ENCODE measurements at places on chromosomes 3 and 15.

- no peak for DNase-seq
Measured at GRCh38 chr3:197205265-197205664, 93.1 kb downstream of the DLG1 start.

DNA sequence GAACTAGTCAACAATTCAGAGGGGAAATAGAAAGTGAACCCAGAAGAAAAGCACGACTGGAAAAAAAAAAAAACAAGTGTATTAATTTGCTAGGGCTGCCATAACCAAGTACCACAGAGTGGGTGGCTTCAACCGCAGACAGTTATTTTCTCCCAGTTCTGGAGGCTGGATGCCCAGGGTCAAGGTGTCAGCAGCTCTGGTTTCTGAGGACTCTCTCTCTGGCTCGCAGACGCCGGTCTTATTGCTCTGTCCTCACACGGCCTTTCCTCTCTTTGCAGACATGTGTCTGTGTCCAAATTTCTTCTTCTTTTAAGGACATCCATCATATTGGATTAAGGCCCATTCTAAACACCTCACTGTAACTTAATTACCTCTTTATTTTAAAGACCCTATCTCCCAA, 291.8 kb downstream of the XXYLT1 start:
- DNase-seq, result no peak

DNA sequence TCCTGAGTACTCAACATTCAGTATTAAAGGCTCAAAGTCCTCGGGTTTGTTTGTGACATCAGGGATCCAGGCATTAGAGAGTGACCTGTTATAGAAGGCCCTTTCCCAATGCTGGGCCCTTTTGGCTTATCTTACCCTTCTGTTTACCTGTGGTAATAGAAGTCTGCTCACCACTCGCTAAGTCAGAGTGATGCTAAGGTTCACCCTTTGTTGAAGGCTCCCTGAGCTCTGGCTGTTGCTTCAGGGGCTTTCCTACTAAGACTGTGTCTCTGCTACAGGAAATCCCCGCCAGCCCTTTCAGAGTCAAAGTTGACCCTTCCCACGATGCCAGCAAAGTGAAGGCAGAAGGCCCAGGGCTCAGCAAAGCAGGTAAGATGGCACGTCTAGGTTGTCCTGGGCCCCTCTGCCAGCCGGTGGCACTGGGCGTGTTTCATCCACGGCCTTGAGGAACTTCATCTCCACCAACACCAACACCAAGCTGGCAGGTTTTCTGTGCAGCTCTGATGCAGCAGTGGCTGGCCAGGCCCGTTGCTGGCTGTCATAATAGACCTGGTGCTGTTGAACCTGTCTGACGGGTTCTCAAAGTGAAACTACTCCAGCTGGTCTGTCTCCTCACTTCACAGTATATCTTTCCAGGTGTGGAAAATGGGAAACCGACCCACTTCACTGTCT, 99.1 kb downstream of the DNASE1L3 start:
- DNase-seq, result peak; percentile 38

- DNase-seq, result no peak
Measured at GRCh38 chr3:132406587-132406986, 10.7 kb upstream of the DNAJC13 start.

DNA sequence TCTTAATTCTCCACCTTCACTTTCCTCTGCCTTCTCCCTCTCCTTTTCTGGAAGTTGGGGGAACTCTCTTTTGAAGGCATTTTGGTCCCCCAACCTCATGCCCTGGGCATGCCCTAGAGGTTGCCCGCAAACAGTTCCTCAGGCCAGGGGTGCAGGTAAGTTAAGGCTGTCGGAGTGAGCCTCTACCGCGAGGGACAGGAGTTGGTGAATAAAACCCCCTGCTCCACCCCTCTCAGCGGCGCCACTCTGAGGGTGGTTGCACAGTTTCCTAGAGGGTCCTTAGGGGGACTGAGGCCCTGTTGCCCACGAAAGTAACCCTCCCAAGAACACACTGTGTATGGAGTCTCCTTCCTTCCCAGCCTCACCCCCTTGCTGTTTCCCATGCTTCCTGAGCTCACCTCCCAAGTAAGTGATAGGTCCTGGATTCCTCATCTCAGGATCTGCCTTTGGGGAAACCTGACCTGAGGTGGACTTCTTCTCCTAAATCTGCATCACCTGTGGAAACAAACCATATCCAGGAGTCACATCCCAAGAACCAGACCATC, 23.1 kb upstream of the THSD4 start:
- no peak for DNase-seq

DNA sequence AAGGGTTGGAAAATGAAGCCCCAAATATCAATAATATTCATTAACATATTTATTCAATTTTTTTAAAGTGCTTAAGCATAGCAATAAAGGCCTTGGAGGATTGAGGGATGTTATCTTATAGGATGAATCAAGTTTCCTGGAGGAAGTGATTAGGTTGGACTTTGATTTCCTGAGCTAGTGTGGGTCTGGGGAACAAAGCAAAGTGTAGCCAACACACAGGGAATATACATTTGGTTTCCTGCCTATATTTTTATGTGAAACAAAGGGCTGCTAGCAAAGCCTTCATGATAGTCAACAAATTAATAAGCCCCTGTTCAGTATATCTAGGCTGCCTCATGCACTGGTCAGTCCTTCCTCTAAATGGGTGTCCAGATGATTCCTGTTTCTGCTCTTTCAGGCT, 261.1 kb upstream of the IL12A start:
- DNase-seq, result no peak

DNA sequence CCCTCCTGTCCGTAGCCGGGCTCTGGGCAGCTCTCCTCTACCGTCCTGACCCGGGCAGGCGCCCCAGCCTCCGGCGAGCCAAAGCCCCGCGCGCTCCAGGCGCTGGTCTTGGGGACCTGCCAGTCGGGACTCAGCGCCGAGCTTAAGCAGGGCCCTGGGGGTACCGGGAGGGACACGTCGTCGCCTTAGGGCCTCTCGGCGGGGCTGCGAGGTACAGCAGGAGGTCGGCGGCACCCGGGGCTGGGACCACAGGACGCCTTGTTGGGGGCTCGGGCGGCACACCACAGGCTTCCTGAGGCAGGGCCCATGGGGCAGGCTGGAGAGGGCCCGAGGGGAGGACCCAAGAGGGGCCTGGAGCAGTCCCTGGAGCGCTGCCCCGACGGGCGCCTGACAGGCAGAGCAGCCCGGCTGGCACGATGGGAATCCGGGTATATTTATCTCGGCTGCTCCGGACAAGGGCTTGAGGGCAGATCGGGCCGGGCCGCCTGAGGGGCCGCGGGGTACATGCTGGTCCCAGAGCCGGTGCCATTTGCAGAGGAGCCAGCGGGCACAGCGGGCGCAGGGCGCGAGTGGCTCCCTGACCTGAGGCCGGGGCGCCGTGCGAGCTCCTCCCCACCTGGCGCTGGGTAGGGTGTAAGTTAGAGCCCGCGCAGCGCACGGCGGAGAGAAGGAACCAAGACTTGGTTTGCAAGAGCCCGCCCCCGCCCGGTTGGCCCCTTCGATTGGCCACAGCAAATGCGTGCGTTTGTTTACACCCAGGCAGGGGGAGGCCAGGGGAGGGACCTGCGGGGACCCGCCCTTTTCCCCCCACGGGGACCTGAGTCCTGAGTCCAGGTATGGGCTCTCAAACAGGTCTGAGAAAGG, 574 bp downstream of the SLC38A3 start:
- DNase-seq, result no peak

- no peak for DNase-seq
Measured at GRCh38 chr3:118842147-118842863, 192.3 kb downstream of the IGSF11 start.

GRCh38 chr3:68866157-68866556, 66.2 kb downstream of the TAFA4 start:
- no peak for DNase-seq

- no peak for DNase-seq
Measured at GRCh38 chr3:71752831-71753700, 589 bp upstream of the GPR27 start.

- DNase-seq, result no peak
Measured at GRCh38 chr3:146164071-146164470, 3.1 kb upstream of the PLOD2 start.

DNA sequence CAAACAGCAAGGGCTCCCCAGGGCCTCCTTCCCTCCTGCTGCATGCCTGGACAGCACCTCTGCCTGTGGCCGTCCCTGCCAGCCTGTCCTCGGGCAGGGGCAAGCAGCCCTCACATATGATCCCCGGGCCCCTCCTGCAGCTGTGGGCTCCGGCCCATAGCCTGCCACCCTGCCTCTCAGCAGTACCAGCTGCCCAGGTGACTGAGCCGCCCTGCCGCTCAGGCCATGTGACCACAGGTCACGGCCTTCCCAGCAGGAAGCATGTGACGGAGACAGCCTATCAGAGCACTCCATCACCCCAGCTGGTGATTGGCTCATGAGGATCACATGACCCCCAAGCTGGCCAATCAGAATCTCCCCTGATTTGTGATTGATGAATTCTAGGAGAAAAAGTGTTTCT, 23.9 kb downstream of the ALDH1L1 start:
- DNase-seq, result peak; percentile 7

GRCh38 chr3:110894574-110894973, 177.0 kb upstream of the NECTIN3 start:
- no peak for DNase-seq

DNA sequence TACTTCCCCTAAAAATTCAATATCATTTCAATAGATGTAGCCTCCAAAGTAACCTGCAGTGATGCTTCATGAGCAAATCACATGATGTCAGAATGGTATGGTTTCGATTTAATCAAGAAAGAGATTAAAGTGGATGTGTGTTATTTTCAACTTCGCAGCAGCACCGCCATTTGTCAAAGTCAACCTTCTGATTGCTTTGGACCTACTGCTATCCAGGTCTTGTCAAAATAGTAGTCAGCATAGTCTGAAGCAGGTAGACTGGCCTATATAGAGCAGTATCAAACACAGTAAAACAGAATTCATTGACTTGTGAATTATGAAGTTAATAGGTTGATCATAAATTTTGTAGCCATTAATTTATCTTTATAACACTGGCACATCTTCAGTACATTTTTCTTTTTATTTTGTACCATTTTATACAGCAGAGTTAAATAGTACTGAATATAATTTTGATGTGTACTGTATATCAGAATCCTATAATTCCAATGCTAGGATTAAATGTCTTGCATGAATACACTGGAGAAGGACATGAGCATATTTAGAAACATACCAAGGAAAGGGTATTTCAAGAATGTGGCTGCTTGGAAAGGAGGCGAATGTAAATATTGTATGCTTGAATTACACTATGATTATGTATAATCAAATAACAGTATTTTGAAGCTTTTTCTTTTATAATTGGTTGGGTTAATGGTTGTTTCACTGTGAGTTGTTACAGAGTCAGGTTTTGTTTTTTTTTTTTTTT, 79.6 kb downstream of the CDIN1 start:
- DNase-seq, result no peak

GRCh38 chr15:70033529-70034140, 64.1 kb downstream of the TLE3 start:
- DNase-seq, result no peak

GRCh38 chr3:136957751-136958288, at the start of gene IL20RB:
Gene IL20RB (plus strand): TSS chr3:136957983. CDS start chr3:136958114, 131 bp downstream.
- no peak for DNase-seq

- DNase-seq, result no peak
Measured at GRCh38 chr15:73660455-73660854, 23.7 kb upstream of the CD276 start.

GRCh38 chr3:120418866-120419490, 31.8 kb downstream of the FSTL1 start:
- peak; percentile 22 for DNase-seq

GRCh38 chr3:163476179-163476578, 1602.1 kb downstream of the SI start:
- no peak for DNase-seq

GRCh38 chr3:20073068-20073467, 32.8 kb downstream of the KAT2B start:
- no peak for DNase-seq

DNA sequence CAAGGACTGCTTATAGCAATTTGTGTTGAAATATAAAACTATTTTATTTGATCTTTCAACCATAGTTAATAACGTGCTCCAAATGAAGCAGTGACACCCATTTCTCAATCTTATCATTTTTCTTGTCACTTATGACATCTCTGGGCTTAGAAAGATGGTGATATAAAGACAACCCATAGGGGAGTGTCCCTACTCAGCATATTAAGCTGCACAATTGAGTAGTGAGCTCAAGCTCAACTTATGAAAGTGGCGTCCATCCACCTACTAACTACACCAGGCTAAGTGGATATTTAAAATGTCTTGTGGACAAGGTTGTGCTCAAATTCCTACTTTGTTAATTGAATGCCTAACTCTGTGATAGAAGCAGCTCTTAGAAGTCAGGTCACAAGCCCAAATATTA, 46.7 kb downstream of the SLC9C1 start:
- no peak for DNase-seq

DNA sequence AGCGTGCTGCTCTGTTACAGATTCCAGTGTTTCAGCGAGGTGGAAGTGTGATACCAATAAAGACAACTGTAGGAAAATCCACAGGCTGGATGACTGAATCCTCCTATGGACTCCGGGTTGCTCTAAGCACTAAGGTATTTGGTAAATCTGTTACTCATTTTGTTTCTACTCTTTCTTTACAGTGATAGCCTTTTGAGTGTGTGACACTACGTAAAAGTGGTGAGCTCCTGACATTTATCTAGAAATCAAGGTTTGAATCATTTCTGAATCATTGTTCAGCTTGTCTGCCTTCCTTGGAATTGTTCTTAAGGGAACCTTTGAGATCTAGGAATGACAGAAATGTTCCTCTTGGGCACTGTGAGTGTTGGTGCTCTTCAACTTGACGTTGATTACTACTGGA, 11.2 kb upstream of the CAPN3 start:
- DNase-seq, result no peak

DNA sequence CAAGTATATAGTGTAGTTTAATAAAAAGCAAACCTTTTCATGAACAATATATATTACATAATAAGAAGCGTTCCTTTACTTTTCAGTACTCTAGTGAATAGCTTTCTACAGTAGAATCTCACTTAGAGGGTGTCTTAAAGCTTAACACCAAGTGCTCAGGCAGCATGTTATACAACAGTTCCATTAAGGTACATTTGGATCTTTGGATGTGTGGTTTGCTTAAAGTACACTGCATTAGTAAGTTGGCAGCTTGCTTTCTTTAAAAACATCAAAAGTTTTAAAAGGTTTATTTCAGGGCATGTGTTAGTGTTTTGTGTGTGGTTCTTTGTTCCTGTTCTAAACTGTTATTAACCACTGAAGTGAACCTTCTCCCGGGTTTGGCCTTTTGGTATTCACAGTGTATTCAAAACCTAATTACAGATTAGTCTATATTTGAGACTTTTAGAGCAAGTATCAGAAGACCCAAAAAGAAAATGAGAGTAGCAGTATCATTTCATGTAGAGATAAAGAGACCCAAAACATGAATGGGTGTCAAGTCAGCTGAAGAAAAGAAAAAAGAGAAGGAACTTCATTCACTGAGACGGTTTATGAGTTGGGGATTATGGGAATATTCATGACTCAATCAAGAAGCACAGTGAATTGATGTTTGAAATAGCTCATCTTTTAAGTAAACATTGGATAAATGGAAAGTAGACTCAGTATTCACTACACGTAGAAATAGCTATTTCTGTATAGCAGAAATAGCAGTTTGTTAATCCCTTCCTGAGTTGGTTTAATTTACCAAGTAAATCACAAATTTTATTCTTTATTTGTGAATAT, 93.9 kb downstream of the OPA1 start:
- DNase-seq, result no peak

GRCh38 chr3:176190755-176191154, 1006.5 kb downstream of the TBL1XR1 start:
- DNase-seq, result no peak

GRCh38 chr3:106880206-106880605, 497.0 kb upstream of the CCDC54 start:
- DNase-seq, result no peak
